ENCODE measurements at places on chromosomes 1 and 21.
A peak's percentile ranks its signal among the peaks of the same experiment; 100 is the strongest.

- DNase-seq, result no peak
Measured at GRCh38 chr21:42308161-42308913, 6.9 kb downstream of the TFF3 start.

GRCh38 chr21:33302796-33303195 is 22.0 kb upstream of the IFNAR1 start:
- DNase-seq, result no peak

GRCh38 chr1:24426744-24427544 is 11.3 kb downstream of the NIPAL3 start:
- peak; percentile 28 for DNase-seq

GRCh38 chr21:39637197-39637970 is 24.6 kb downstream of the B3GALT5 start:
- no peak for DNase-seq

DNA sequence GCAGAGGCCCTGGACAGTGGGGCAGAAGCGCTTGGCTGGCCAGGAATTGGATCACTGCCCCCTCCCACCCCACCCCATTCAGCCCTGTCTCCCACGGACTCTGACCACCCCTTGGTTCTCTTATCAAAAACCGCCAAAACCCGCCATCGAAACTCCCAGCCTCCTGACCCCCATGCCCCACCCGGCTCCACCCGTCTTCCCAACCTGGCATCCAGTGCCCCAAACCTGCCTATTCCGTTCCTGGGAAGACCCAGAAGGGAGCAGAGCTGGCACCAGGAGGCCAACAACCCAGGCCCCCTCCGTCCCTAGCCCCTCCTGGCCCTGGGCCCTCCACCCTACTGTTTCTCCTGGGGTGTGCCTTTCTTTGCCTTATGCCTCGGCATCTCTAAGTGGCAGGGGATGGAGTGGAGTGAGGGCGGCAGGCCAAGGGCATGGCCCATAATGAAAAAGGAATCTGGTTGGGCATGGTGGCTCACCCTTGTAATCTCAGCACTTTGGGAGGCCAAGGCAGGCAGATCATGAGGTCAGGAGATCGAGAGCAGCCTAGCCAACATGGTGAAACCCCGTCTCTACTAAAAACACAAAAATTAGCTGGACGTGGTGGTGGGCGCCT is 16.5 kb upstream of the EPHA2 start:
- DNase-seq, result no peak

GRCh38 chr1:228804640-228805413 is 69.5 kb downstream of the RHOU start:
- peak; percentile 90 for DNase-seq

GRCh38 chr1:24727501-24728216 is 17.6 kb upstream of the CLIC4 start:
- DNase-seq, result no peak

DNA sequence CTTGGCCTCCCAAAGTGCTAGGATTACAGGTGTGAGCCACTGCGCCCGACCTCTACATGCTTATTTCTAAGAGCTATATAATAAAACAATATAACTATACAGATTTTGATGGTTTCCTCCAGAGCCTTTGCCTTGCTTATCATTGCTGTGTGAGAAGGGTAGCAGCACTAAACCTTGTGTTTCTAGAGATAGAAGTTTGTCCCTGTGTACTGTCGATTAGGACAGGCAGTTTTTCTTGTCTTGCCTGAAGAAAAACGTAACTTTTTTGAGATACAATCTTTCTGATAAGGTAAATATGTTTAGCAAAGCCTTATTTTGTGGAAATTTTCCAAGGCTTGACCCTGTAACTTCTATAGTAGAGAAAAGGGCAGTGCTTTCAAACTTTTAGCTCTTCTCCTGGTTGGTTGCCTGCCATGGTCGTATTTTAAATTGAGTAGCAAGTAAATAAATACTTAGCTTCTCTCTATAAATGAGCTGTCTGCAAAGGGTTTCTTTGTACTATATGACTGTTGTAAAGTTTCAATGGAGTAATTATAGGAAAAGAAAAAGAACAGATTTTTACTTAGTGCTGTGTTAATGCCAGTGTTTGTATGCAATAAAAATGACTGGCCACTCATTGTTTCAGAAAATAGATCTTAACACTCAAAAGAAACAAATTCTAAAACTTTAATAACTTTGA is 86.4 kb upstream of the CACYBP start:
- DNase-seq, result no peak

Measured in activated CD8-positive, alpha-beta memory T cell treated with anti-CD3 and anti-CD28 coated beads, Interleukin-2, amount 10 ng/mL, durations not matched to agents 7 days and 5 days (primary cell).